ENCODE measurements at places on chromosomes 12 and 14.

DNA sequence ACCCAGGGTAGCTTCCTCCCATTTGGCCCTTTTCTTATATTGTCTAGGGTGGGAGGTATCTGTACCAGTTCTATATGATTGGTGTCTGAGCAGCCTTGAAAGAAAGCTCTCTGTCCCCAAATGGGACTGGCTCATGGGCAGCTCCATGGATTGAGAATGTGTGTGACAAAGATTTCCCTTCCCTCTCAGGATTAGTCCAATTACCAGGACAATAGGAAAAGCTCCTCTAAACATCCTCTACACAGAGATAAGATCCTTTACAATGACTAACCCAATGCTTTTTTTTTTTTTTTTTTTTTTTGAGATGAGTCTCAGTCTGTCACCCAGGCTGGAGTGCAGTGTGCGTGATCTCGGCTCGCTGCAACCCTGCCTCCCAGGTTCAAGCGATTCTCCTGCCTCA is 112.1 kb downstream of the SLC35F4 start:
- DNase-seq = no peak

GRCh38 chr14:54803396-54803795 is 99.2 kb downstream of the GCH1 start:
- DNase-seq = no peak

DNA sequence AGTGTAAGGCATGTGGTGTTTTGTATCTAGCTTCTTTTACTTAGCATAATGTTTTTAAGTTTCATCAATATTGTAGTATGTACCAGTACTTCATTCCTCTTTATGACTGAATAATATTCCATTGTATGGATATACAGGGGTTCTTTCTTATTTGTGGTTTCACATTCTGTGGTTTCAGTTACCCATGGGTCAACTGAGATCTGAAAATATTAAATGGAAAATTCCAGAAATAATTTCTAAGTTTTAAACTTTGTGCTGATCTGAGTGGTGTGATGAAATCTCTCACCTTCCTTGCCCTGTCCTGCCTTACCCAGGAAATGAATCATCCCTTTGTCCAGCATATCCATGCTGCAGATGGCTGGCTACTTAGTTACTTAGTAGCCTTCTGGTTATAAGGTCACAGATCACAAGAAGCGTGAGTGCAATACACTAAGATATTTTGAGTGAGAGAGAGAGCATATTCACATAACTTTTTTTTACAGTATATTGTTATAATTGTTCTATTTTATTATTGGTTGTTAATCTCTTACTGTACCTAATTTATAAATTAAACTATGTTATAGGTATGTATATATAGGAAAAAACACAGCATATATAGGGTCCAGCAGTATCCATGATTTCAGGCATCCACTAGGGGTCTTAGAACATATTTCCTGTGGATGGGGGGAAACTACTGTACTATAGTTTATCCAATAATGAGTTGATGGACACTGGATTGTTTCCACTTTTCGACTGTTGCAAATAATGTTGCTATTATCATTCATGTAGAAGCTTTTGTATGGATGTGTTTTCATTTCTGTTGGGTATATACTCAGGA is 59.6 kb upstream of the LRTM2 start:
- no peak for DNase-seq

DNA sequence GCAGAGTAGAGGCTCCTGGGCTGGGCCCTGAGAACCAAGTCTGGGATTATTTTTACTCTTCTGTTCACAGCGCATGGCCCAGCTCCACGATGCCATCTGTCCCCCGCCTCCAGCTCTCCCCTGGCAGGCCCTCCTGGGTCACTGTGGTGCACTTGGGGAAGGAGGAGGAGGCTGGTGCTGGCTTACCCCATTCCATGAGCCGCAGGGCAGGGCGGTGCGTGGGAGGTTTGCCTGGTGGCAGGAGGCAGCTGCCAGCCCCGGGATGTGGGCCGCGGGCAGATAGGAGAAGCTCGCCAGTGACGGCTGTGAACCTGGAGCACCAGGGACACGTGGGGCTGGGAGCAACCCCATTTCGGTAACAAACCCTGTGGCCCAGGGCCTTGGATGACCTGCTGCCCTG is 23.2 kb downstream of the TEAD4 start:
- DNase-seq = no peak

DNA sequence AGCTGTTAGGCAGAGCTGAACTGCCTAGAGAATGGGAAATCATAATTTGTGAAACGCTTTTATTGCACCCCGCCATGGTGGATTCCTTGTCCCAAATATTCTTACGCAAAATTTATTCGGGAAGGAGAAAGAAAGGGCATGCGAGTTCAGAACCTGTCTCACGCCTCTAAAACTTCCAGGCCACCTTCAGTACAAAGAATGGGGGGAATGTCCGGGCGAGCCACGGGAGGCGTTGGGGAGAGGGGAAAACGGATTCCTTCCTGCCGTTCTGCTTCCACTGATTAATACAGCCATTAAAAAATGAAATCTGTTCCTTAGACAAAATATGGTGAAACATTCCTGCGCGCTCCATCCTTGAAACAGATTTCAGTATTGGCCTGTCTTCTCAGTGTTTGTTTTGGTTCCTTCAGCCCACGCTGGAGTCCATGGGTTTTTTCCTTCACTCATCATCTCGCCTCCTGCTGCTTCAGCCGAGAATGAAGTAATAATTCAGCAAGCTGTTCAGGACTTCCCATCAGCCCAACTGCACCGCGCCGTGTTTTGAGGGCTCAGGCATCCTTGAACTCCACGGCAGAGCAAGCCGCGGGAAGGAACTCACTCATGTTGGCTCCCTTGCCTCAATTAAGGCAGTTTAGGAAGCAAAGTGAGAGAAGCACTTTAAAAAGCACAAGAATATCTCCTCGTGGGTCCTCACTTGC is 47.7 kb upstream of the CDKN3 start:
- no peak for DNase-seq

Data from activated CD4-positive, alpha-beta T cell treated with anti-CD3 and anti-CD28 coated beads, Interleukin-2, Interleukin-4, amounts not matched to agents 100 ng/mL and 50 ng/mL, durations not matched to agents 16 hours and 8 hours (primary cell).